ENCODE measurements at places on chromosomes 12 and 14.
A peak's percentile ranks its signal among the peaks of the same experiment; 100 is the strongest.

DNA sequence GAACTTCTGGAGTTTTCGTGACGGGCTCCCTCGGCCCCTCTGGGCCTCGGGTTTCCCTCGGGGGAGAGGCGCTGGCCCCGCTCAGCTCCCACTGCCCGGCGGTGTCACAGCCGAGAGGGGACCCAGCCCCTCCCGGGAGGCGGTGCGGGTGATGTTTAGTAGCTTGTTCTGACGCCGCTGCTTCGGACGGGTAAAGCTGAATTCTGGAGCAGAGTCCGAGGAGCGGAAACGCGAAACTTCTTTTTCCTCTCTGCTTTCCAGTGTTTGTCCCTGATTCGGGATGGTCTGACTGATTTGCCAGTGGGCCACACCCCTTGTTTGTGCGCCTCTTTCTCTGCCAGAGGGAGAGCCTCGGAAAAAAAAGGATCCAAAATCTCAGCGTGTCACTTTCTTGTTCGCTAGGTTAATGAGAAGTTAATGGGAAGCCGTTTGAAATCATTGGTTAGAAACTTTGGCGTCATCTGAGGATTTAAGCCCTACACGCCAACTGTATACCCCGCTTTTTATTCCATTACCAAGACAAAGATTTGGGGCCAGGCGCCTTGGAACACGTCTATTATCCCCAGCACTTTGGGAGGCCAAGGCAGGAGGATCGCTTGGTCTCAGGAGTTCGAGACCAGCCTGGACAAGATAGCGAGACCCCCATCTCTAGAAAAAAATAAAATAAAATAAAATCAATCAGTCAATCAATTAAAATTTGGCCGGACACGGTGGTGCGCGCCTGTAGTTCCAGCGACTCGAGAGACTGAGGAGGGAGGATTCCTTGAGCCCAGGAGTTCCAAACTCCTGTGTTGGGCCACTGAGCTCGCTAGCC is 756 bp downstream of the TULP3 start:
- peak; percentile 79 for DNase-seq

DNA sequence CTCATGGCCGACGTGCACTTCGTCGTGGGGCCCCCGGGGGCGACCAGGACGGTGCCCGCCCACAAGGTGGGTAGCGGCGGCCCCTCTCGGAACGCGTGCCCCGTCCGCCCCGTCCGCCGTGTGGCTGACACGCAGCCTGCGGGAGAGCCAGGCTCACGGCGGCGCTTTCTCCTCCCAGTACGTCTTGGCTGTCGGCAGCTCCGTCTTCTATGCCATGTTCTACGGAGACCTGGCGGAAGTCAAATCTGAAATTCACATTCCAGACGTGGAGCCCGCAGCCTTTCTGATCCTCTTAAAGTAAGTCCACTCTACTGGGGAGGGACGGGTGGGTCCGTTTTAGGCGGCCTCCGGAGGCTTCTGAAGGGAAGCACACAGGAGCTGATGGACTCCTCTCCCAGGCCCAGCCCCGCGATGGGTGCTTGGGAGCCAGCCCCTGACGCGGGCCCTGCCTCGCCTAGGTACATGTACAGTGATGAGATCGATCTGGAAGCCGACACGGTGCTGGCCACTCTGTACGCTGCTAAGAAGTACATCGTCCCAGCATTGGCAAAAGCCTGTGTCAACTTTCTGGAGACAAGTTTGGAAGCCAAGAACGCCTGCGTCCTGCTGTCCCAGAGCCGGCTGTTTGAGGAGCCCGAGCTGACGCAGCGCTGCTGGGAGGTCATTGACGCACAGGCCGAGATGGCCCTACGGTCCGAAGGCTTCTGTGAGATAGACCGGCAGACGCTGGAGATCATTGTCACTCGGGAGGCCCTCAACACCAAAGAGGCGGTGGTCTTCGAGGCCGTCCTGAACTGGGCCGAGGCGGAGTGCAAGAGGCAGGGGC is 1.1 kb downstream of the BTBD6 start:
- peak; percentile 35 for DNase-seq

DNA sequence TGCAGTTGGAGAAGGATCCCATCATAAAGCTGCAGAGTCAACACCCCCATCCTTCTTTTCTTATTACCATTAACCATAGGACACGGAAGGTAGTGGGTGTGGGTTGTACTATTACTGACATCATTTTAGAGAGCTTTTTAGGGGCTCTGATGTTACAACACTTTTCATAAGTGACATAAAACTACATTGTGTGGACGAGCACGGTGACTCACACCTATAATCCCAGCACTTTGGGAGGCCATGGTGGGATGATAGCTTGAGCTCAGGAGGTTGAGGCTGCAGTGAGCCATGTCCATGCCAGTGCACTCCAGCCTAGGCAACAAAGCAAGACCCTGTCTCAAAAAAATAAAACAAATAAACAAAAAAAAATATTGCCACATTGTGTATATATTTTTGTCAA is 167.1 kb downstream of the DUSP6 start:
- no peak for DNase-seq

GRCh38 chr14:75568791-75569190 is 9.6 kb upstream of the FLVCR2 start:
- DNase-seq, result no peak

GRCh38 chr12:23169012-23169695 is 544.2 kb downstream of the ETNK1 start:
- no peak for DNase-seq

DNA sequence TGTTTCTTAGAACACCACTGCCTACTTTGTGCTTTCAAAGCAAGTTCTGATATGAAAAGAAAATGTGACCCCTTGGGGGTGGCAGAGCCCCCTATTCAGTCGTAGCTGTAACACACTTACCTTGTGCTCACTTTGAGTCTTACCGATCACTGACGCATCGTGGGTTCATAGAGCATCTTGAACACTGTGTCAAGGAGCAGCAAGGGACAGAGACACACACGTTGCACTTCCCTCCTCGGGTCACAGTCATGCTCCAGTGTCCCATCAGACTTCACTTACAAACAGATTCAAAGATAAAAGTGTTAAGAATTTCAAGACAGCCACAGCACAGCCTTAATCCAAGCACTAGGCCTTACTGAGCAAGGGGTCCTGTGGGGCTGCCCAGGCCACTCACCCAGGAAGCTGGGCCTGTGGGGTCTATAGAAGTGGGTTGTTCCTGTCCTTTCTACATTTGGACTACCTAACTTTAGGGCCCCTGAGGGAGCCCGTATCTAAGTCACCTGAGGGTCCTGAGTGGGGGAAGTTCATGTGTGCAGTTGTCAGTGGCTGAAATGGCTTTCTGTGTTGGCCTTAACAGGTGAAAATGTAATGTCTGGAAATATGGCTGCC is 75.4 kb upstream of the BDKRB2 start:
- no peak for DNase-seq

DNA sequence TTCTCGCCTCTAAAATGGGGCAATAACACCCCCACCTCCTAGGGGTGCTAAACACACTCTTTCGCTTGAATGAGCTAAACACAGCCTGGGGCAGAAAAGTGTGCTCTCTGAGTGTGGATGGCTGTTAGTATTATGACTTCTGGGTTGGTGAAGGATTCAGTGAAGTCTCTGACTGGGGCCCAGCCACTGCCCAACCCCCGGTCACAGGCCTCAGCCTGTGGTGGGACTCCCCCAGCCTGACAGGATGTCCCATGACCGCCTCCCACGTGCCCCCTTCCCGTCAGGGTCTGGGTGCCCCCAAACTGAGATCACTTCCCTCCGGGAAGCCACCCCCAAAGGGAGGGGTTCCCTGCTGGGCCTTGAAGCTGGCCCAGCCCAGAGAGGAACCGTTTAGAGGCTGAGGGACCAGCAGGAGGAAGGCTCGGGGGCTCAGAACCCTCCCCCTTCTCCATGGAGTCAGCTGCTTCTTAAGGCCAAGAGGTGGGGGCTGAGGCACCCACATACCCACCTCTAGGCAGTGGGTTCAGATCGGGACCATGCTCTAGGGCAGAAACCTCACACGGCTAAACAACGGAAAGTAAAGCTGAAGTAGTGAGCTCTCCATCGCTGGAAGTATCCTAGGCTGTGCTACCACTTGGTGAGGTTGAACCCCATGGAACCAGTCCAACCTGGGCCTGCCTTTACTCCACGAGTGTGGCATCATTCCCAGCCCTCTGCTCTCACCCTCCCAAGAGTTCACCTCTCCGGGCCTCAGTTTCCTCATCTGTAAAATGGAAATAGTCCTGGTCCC is 13.8 kb downstream of the DTX1 start:
- no peak for DNase-seq

DNA sequence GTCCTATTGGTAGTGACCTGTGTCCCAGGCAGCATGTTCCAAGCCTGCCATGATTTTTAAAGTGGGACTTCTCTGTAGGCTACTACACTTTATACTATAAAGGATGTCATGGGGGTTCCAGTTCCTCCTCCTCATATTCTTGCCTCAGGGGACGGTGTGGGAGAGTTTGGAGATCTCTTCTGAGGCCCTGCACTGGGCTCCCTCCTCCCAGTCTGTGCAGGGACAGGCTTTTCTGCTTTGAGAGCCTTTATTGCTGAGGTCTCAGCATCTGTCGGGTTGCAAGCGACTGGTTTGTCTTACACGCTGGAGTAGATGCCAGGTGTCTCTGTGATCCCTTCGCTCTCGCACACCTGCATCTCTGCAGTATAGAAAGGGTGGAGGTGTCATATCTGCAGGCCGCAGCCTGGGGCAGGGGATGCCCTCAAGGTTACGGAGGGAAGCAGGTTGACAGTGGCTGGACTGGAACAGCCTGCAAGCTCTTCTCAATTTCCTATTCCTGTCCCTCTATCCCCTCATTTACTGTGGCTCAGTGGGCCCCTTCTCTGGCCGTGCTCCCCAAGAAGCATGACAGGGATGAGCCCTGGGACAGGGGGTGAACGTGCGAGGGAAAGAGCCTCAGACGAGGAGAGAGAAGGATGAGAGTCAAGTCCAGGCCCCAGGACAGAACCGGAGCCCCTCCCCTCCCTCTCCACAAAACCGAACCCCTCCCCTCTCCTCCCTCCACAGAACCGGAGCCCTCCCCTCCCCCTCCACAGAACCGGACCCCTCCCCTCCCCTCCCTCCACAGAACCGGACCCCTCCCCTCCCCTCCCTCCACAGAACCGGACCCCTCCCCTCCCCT is 51.3 kb downstream of the SLC6A12 start:
- peak; percentile 27 for DNase-seq

- DNase-seq, result peak; percentile 25
Observed at GRCh38 chr12:53798575-53798974, 46.8 kb upstream of the CISTR start.

- peak; percentile 68 for DNase-seq
Observed at GRCh38 chr12:70052931-70053497, 190.2 kb upstream of the CNOT2 start.

DNA sequence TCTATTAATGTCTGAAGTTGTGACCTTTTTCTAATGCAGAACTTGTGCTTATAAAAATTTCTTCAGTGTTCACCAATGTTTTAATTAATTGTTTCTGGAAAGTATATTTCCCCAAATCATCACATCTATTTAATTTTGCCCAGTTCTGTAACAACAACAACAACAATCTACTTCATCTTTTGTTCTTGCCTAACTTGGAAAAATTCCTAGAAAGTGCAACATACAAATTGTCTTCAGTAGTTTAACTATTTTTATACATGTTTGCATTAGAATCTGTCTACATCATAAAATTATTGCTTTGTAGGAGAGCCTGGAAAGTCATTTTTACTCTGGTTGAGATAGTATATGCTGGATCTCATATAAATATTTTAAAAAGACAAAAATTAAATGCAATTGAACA is 38.5 kb downstream of the CCER1 start:
- no peak for DNase-seq

GRCh38 chr12:85130646-85131045 is 94.5 kb downstream of the LRRIQ1 start:
- DNase-seq, result no peak
